ENCODE measurements at places on chromosomes 12 and 14. TPM values are rescaled to one million over a fixed set of nuclear protein-coding genes. Genes with fewer than 3 reads are reported as not detected.
A peak's percentile ranks its signal among the peaks of the same experiment; 100 is the strongest.

DNA sequence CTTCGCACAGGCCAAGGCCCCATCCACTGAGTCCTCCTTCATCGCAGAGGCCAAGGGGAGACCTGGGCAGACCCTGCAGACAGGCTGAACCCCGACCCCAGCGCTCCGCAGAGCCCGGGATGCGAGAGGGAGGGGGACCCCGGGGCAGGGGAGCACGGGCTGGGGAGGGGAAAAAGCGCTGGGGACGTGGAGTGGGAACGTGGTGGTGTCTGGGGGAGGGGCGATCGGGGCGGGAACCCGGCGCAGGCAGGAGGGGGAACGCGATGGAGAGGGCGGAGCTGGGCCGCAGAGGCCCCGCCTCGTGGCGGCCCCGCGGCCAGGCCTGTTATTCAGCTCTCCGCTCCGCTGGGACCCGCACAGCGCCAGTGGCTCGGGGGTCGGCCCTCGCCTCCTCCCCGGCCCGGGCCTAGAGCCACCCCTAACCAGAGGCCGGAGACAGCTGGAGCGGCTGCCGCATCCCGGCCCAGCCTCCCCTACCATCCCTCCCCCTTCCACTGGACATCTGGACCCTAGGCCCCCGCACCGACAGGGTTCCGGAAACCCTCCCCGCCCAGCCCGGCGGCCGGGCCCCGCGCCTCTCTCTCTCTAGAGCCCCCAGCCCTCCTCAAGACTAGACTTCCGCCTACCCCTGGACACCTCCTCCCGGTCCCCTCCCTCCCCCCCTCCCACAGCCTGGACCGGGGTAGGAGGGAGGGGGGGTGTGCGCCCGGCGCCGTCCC is at the start of gene ARHGEF25:
ARHGEF25 (plus strand) TSS at position 328 of the 719 bp plus-strand sequence. CDS start 460 bp downstream, outside the sequence.
- DNase-seq: peak; percentile 64

The TAS2R42 gene
- not detected for total RNA-seq

DNA sequence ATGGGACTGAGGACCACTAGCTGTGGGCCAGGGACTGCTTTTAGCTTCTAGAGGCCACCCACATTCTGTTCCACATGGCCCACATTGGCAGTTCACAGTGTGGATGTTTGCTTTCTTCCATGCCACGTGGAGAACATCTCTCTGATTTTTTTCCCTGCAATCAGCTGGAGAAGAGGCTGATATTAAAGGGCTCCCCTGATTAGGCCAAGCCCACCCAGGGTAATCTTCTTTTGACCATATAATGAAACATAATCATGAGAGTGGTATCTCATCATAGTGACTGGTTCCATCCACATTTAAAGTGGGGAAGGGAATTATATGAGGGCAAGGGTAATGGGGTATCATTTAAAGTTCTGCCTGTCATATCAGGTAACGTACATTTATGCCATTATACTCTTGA is 15.8 kb downstream of the DAAM1 start:
- DNase-seq: no peak

GRCh38 chr12:121060149-121061001 is 21.3 kb upstream of the OASL start:
- peak; percentile 82 for DNase-seq

- no peak for DNase-seq
Measured at GRCh38 chr12:94374124-94374523, 85.5 kb downstream of the CEP83 start.

GRCh38 chr12:104276273-104277131 is 27.0 kb upstream of the EID3 start:
- DNase-seq: no peak

DNA sequence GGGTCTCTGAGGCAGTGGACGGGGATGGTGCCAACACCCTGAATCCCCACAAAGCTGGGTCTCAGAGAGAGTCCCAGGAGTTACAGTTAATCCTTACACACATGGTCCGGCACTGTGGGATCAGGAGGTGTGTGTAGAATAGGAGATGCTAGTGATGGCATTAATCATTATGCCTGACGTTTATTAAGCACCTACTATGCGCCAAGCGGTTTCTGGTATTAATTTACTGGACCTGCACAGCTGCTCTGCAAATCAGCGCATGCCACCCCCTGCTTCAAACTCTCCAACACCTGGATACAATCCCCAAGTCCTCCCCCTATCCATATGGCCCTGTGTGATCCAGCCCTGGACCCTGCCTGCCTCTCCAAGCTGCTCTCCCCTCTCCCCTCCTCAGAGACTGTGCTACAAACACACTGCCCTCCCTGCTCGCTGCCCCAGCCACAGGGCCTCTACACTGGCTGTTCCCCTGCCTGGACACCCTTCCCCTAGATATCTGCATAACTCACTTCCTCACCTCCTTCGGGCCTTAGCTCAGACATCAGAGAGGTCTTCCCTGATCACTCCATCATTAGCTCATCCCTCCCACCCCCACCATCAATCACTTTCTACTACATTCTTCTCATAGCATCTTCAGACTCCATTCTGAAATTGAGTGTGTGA is 86.0 kb downstream of the RFLNA start:
- no peak for DNase-seq

DNA sequence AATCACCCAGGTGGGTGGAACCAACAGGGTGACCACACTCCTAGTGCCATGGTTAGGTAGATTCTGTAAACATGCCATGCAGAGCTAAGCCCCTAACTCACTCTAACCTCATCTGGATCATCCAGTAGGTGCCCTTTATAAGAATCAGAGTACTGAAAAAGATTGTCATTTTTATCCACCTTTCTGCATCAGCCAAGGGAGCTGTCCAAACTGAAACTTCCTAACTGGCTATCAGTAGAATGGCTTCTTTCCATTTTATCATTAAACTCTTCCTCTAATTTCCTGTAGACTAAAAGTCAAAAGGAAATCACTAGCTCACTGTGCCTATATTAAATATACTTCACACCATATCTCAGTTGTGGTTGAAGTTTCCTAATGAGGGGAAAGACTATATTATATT is 6.5 kb downstream of the KCNK10 start:
- no peak for DNase-seq

The TMPRSS12 gene
- not detected for total RNA-seq

The FAM90A1 gene
- total RNA-seq: 0.47 TPM

DNA sequence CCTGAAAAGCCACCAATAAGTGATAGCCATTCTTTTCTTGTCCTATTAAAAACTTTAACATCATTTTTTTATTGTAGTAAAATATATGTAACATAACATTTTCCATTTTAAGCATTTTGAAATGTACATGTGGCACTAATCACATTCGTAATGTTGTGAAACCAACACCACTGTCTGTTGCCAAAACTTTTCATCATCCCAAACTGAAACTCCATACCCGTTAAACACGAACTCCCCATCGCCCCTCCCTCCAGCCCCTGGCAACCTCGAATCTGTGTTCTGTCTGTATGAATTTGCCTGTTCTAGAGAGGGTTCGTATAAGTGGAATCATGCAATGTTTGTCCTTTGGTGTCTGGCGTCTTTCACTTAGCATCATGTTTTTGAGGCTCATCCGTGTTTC is 75.9 kb downstream of the CCDC92 start:
- no peak for DNase-seq

DNA sequence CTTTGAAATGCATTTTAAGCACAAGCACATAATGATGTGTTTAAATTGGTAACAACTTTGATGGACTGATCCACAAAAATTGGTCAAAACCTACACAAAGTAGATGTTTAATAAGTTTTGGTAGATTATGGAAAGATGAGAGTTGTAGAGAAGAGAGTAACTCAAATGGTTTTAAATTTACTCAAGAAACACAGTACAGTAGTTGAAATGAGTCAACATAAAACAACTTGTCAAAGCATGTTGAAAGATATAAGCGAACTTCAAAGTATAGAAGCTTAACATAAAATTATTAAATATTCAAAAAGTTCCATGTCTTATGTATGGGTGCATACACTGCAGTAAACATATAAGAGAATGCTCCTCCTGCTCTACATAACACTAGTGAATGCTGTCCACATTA is 49.4 kb downstream of the KITLG start:
- DNase-seq: no peak

DNA sequence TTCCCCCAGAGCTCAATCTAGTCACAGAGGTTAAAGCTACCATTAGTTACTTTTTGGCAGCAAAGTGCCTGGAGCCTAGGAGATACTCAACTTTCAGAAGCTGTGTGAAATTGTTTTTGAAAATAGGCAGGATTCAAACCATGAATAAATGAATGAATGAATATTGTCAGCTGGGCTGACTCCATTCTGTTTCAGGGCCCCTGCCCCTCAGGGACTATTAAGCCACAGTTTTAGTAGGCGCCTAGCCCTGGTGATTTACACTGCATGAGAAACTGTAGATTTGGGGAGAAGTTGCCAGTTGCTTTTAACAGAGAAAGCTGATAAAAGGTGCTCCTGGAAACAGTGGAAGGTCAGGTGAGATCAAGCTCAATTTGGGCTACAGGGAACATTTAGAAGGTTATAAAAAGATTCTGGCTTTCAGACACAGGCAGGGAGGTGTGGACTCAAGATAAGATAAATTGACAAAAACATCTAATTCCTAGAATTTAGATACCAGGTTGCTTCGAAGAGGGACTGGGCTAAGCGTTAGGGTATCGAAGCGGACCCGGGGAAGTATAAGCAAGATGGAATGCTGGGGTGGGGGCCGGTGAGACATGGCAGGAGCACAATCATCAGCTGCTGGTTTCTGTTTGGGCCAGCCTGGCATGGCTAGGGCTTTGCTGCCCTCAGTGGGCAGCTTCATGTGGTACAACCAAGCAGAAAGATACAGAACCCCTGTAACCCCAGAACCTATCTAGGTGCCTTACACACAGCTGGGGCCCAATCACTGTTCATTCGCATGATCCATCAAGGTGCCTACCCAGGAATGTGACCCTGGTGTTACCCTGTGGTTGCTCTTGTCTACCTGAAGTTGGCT is 14.9 kb upstream of the CELA1 start:
- no peak for DNase-seq

The HOXC10 gene
- total RNA-seq: not detected

The ZNF740 gene
- total RNA-seq: 24.7 TPM

DNA sequence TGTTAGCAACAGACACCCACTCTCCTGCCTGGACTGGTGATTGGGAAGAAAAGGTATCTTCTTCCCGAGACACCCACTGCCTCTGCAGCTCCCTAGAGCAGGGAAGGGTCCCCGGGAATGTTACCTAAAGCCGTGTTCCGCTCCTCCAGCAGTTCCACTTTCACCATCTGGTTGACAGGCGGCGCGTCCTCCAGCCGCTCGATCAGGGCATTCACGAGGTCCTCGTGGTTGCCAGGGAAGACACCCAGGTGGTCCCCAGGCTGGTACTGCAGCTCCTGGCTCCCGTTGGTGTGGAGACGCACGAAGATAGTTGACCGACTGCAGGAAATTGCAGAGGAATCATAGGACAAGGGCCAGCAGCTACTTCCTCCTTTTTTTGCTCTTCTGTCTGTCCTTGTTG is 44.2 kb upstream of the FBXO21 start:
- no peak for DNase-seq

DNA sequence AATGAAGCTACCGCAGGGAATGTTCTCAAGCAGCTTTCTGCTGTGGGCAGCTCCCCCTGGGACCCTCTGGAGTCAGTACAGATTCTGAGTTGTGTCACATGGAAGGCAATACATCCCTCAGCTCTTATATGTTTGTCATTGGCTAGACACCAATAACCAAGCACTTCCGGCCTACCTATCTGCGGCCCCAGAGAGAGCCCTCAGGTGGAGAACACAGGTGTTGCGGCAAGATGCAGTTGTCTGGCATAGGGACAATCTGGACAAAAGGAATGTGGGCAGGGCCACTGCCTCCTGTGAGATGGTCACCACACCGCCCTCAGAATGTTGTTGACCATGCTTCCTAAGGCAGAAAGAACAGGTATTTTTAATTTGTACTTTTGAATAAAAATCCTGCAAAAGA is 118.7 kb downstream of the BRMS1L start:
- no peak for DNase-seq

DNA sequence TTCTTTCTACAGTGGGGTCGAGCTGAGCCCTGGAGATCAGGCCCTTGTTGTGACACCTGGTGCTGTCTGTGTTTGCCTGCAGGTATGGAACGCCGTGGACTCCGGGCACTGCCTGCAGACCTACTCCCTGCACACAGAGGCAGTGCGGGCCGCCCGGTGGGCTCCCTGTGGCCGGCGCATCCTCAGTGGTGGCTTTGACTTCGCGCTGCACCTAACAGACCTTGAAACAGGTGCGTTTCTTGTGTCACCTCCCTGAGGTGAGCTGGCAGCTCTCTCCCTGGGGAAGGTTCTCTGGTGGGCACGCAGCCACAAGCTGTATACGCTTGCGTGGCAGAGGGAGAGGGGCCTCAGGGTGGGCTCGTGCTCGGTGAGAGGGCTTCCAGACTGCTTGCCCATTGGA is 119.3 kb downstream of the BEGAIN start:
- no peak for DNase-seq

The RERGL gene
- not detected for total RNA-seq

- DNase-seq: no peak
Measured at GRCh38 chr14:71711619-71712018, 220.6 kb upstream of the RGS6 start.

The SLC35F4 gene
- not detected for total RNA-seq

- DNase-seq: no peak
Measured at GRCh38 chr14:102590667-102591099, 1.8 kb upstream of the RCOR1 start.

DNA sequence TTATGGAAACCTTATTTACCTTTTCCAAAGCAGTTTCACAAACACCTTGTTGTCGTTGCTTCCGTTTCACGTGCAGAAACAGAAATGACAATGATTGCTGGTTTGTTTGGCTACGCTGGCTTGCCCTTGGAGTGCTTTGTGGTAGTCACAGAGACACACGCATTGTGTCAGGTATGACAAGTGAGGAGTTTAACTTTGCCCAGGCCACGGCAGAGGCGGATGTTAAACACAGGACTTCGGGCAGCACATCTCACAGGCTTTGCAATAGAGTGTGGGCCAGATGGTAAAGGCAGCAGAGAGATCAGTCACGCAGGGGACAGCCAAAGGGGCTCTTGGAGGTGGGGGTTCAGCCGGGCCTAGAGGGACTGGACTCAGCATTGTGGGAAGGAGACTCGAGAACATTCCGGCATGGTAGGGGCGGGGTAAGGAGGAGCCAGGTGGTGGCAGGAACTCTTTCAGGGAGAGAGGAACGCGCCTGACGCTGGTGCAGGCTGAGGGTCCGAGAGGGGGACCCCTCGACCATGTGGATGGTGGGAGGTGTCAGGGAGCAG is 59.8 kb upstream of the KCNA1 start:
- DNase-seq: no peak

DNA sequence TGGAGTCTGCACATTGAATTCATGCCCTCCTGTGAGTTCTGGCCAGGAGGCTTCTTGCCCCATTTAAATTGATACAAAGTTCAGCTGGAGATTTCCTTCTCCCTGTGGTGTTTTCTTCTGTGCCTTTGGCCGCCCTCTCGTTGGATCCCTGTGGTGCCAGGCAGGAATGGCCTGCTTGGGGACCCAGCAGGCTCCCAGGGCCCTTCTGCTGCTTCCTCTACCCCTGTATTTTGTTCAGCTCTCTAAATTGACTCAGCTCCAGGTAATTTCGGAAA is 197.2 kb downstream of the FOXA1 start:
- no peak for DNase-seq

All from CD4-positive, alpha-beta T cell (primary cell).